GM20000 (cell line): ENCODE measurements at places on chromosomes 2 and 18.
A peak's percentile ranks its signal among the peaks of the same experiment; 100 is the strongest.

DNA sequence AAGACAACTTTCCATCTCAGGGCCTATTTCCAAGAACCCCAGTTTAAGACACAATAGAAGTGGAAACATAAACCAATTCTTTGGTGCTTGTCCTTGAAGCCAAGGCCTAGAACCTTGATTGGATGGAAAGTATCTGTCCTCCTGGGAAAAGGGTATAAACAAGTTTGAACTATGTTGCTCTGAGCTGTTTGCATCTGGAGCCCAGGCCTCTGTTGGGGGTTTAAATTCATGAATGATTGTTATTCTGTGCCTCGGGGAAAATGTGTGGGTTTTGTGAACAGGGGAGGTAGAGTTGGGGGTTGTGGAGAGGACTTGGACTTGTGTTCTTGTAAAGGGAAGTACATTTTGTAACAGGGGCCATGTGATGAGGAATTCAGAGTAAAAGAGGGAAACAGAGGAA is 406.1 kb downstream of the SLC4A3 start:
- no peak for DNase-seq

GRCh38 chr2:120005834-120006521 is 6.9 kb upstream of the EPB41L5 start:
- DNase-seq = peak; percentile 65

DNA sequence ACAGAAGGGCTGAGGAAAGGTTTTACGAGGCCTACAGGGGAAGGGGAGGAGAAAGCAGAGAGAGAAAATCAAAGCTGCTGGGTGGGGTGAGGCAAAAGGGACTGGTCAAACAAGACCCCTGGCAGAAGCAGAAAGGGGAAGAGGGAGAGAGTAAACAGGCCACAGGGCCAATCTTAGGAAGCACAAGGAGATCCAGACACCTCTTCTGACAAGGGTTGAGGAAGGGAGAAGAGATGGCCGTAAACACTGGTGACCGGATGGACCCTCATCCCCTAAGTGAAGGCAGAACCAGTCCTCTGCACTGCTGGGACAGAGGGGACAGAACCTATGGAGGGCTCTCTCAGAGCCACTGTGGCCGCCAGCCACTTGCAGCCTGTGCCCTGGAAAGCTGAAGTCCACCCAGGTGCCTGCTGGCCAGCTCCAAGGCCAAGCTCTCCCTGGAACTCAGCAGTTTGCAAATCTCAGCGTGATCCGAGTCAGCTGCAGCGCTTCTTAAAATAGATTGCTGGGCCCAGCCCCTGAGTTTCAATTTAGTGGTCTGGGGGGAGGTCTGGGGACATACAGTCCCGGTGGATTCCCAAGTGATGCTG is 108.8 kb downstream of the TMEM163 start:
- no peak for DNase-seq

DNA sequence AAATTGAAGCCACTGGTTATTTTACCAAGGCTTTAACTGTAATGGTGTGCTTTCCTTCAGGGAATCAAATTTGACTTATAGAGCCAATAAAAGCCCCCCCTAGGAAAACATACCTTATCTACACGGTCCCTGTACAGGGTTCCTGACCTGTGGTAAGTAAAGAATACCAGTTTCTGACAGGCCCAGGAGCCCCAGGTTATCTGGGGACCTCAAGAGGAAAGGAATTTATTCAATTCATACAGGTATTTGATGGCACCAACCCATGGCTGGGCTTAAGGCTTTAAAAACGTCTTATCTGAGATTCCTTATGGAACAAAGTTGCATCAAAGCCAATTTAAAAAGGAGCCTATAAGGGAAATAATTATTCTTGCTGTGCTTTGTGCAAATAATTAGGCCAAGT is 7.0 kb upstream of the RPIA start:
- DNase-seq = no peak

DNA sequence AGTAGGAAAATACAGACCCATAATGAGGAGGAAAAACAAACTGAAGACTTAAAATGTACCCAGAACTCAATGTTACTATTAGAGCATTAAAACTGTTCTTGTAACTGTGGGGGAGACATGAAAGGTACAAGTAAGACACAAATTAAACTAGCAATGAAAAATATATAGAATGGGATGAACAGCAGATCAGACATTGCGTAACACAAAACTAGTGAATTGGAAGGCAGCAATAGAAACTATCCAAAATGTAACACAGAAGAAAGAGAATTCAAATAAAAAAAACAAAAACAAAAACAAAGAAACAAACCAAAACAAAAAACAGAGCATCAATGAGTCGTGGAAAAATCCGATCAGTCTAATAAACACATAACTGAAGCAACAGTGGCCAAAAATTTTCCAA is 127.1 kb upstream of the CNGA3 start:
- no peak for DNase-seq

DNA sequence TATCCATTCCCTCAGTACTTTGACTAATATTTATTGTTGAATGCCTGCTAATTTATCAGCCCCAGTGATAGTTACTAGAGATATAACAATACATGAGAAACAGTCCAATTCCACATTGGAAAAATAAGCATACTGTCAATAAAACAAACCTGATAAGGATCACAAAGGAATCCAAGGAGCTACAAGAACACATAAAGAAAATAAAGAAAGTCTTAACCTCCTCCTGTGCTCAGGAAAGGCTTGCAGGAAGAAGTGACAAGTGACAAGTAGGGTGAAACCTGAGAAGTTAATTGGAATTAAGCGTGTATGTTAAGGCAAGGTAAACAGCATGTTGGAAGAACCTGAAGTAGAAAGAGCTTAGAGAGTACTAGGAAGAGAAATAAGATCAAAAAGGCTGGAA is 20.3 kb upstream of the ASNSD1 start:
- DNase-seq = no peak

- DNase-seq = no peak
Observed at GRCh38 chr18:53629337-53629736, 595.1 kb downstream of the MBD2 start.

DNA sequence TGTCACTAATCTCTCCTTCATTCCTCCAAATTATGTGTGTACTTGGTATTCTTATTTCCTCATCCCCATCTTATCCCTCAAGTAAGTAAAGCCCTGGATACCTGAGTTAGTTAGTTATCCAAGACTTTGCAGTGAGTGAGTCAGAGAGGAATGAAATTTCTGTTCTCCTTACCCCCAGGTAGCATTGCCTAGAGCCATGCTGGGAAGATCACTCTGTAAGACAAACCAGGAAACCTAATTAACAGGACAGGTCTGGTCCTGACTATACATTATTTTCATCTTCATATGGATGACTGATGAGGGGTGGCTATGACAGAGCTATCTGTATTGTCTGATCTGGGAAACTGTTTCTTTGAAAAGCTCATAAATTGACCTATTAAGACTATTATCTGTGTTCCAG is 55.0 kb upstream of the ITGA6 start:
- no peak for DNase-seq

DNA sequence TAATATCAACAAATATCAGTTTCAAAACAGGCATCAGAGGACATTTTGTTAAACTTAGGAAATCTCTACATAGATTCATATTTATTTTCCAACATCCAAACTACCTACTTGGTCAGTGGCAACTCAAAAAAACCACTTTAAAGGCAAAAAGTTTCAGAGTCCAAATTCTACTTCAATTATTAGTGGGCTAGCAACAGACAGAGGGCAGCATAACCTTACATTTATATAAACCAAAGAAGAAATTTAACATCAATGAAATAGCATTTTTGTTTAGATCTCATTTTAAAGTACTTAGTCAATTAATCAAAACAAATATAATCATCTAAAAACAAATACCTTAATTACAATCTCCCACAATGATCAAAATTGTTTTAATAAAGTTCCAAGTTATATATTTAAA is 33.3 kb downstream of the RTTN start:
- DNase-seq = no peak

GRCh38 chr2:15040429-15041084 is 408.0 kb downstream of the LRATD1 start:
- DNase-seq = no peak

DNA sequence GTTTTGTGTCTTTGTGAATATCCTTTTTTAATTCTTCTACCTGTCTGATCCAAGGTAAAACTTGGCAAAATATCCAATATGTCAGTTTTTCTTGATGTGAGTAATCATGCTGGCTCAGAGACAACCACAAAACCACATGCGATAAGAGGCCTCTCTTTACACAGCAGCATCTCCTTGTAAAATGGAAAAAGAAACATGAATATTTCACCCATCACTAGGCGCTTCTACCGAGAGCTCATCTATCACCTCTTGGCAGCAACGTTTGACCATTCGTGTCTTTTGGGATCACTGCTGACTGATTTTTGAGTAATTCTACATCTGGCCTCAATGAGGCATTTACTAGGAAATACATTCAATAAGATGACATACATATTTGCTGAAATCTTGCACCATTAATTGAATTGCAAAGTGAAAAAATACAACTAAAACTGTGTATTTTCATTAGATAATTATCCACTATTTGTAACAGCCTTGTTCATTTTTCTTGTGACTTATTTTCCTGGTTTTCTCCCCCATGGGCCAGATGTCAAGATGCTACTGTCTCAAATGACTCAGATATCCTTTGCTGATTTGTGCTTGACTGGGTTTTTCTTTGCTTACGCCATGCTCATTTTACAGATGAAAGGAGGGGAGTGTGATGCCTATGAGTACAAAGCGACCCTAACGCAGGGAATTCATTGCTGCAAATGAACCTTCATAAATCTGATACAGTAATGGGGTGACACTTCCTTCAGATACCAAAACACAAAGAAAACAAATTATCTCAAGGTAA is 467.5 kb downstream of the FBXO15 start:
- DNase-seq = no peak
